Left colon (tissue), 2 donors: ENCODE measurements at places on chromosomes 5 and 9. TPM values are rescaled to one million over a fixed set of nuclear protein-coding genes. Genes with fewer than 3 reads are reported as not detected.
A peak's percentile ranks its signal among the peaks of the same experiment; 100 is the strongest.

DNA sequence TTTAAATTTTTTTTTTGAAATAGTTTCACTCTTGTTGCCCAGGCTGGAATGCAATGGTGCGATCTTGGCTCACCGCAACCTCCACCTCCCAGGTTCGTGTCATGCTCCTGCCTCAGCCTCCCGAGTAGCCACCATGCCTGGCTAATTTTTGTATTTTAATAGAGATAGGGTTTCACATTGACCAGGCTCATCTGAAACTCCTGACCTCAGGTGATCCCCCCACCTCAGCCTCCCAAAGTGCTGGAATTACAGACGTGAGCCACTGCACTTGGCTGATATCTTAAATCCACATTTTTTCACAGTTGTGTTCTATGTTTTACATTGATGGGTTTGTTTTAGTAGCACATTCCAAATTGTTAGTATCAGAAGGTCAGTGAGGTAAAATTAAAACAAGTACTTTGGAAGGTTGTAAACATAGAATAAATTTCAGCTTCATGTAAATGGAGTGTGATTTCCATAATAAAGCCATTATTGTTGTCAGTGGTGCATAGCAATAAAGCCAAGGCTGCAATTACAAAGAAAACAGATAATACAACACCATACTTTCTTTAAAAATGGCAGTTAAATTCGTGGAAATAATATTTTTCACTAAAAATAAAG, 287.2 kb downstream of the ARRDC3 start:
- DNase-seq, result no peak

ACTBL2 gene
- total RNA-seq, result not detected

DNA sequence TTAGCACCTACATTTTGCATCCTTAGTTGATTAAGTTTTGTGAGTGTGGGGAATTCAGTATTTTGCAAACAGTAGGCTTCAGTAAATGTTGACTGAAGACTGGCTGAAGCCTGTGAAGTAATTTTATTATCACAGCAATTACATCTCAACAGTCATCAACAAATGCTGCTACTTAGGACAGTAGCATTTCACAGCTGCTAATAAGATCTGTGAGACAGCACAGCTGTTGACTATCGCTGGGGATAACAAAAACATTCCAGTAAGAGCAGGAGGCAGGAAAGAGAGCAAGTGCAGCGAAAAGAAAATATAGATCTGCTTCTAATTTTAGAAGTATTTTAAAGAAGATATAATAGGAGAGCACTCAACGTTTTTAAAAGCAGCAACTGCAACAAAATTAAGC, 117.3 kb upstream of the FGF10 start:
- DNase-seq, result no peak

DNA sequence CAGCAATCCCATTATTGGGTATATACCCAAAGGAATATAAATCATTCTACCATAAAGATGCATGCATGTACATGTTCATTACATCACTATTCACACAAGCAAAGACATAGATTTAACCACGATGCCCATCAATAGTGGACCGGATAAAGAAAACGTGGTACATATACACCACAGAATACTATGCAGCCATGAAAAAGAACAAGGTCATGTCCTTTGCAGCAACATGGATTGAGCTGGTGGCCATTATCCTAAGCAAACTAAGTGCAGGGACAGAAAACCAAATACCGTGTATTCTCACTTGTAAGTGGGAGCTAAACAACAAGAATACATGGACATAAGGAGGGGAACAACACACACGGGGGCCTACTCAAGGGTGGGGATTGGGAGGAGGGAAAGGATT, 33.8 kb upstream of the LAMC3 start:
- no peak for DNase-seq

GRCh38 chr5:57036761-57037160, 84.8 kb upstream of the MIER3 start:
- no peak for DNase-seq

DNA sequence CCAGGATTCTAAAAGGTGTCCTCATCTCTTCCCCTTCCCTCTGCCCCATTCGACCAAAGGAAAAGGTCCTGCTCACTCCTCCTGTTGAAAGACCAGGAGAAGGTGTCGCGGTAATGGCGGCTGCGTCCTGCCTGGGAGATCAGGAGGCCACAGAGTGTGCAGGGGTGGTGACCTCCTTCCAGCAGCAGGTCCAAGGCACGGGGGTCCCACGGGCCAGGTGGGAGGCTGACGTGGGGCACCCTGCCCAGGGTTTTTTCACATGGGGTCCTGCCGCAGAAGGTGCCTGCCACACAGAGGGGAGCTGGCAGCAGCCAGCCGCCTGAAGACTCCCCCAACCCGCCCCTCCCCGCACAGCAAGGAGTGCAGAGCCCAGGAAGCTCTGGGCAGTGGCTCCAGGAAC, 22.2 kb upstream of the ADAMTS2 start:
- DNase-seq, result no peak

PCDHB6 gene
- 0.11 TPM for total RNA-seq

DNA sequence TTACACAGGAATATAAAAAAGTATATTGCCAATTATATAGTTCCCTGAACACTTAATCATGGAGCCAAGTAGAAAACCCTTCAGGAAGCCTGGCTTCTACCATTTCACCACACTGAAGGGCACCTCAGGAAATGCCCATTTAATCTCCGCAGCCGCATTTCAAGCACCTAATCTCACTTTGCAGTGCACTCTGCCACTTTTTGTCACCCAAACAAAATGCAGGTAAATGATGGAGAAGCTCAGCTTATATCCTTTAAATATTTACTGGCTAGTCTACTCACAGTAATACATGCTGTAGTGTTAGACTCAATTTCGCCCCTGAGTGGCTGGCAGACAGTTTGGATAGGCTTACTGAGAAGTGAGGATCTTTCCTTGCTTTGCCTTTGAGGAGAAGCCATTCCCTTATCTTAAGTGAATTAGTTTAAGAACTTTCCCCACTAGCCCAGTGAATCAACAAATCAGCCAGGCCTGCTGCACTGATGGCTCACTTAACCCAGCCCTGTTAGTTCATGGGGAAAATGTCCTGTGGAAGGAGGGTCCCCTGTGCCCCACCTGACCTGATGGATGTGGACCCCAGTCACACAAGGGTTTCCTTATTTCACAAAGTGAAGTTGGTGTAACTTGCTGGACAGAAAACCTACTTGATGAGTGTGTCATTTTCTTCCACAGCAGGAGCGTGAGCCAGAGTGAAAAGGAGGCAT, 209.7 kb downstream of the CAAP1 start:
- no peak for DNase-seq

DNA sequence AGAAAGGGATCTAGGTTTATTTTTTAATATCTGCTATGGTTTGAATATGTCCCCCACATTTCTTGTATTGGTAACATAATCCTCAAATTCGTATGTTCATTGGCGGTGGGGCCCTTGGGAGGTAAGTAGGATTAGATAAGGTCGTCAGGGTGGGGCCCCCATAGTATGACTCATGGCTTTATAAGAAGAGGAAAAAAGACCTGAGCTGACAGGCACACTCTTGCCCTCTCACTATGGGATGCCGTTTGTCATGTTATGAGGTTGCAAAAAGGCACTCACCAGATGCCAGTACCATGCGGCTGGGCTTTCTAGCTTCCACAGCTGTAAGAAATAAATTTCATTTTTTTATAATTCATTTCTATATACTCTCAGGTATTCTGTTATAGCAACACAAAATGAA, 67.3 kb upstream of the SGCD start:
- no peak for DNase-seq

GRCh38 chr9:26061948-26062575, 383.8 kb upstream of the TUSC1 start:
- no peak for DNase-seq

GRCh38 chr5:17302604-17303003, 85.2 kb downstream of the BASP1 start:
- DNase-seq, result no peak

HAVCR2 gene
- total RNA-seq, result 4.9 TPM

KCNN2 gene
- total RNA-seq, result 0.49 TPM

DNA sequence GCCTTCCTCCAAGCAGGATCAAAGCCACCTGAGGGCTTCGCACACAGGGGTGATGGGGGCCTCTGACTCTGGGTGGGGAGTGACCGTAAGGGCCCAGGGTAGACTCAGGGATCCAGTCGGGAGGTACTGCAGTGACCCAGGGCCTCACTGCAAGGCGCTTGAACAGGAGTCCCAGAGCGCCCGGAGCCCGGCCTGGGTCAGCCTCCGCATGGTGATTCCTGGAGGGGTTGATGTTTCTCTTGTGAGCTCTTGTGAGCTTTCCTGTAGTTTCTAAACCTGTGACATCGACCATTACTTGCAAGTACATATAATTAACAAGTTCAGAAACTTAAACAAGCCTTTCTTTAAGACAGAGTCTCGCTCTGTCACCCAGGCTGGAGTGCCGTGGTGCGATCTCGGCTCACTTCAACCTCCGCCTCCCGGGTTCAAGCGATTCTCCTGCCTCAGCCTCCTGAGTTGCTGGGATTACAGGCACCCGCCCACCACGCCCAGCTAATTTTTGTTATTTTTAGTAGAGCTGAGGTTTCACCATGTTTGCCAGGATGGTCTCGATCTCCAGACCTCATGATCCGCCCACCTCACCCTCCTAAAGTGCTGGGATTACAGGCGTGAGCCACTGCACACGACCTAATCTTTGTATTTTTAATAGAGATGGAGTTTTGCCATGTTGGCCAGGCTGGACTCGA, 19.8 kb downstream of the PTGES start:
- no peak for DNase-seq

HINT1 gene
- total RNA-seq, result 303 TPM

- DNase-seq, result no peak
These were observed 146.2 kb downstream of the CCDC192 start for GRCh38 chr5:127849408-127849807.

DNA sequence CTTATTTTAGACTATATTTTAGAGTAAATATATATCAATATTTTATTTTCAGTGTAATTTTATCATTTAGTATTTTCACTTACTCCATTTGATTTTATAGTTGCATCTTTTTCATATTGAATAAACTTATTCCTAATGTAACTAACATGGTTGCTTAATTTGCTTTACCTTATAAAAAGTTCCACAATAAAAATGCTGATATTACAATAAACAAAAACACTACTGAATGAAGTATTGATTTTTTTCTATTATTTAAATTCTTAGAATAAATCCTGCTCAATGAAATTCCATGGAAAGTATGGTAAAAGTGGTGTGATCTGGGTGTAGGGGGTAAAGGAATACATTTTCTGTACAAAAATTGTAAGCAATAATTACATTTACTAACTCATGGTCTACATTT, 2074.9 kb upstream of the C9orf72 start:
- no peak for DNase-seq

DNA sequence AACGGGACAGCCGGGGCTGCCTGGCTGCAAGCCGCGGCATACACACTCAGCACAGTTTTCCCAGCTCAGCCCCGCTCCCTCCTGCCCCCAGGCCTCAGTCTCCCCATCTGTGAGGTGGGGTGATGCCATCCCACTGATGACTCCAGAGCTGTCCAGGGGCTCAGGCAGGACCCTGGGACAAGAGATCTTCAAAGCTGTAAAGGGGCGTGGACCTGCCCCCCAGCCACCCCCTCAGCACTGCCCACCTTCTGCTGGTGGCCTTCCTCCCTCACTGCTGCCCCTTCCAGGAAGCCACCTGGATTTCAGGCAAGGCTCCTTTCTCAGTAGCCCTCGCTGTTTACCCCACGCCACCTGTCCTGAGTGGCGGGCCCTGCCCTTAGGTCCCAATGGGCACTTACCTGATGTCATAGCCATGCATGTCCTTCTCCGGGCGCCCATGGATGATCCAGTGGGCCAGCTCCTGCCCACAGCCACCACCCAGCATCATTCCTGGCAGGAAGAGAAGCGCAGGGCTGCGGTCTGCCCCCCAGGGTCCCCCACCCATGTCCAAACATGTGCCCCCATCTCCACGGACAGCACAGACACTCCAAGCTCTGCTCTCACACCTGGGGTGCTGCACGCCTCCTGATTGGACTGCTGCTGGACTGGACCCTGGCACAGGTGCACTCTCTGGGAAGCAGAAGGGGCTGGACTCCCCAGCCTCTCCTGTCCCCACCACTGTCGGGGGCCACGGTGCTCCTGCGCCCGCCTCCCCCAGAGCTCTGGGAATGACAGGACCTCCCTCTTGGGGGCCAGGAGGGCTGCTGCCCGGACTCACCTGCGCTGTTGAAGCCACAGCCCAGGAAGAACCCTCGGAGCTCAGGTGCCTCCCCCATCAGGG, 25.7 kb downstream of the SARDH start:
- peak; percentile 8 for DNase-seq

DNA sequence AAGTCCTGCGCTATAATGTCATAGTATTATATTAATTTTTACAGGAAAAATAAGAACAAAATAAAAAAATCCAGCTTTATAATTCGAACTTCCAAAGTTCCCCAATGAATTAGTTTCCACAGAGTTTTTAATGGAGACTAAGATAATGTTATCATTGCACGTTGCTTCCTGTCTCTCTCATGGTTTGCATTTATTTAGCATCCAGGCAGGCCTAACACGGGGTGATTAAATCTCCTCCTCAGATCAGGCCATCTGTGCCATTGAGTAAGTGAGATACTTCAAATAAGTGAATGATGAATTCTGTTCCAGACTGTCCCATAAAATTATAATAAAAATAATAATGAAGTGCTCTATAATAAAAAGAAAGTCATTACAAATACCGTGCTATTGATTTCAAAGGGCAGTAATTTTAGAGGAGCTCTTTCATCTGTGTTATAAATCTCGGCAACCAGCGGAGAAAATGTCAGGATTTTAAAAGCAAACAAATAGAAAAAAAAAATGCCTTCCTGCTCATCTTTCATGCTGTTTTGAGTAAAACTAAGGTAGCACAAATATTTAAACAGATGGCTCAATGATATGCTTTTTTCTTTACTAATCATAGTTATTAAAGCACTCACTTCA, 570.6 kb upstream of the ZNF608 start:
- DNase-seq, result no peak

DOLK gene
- total RNA-seq, result 12.8 TPM

MLANA gene
- total RNA-seq, result not detected
